ENCODE measurements at places on chromosomes 3 and 15.

DNA sequence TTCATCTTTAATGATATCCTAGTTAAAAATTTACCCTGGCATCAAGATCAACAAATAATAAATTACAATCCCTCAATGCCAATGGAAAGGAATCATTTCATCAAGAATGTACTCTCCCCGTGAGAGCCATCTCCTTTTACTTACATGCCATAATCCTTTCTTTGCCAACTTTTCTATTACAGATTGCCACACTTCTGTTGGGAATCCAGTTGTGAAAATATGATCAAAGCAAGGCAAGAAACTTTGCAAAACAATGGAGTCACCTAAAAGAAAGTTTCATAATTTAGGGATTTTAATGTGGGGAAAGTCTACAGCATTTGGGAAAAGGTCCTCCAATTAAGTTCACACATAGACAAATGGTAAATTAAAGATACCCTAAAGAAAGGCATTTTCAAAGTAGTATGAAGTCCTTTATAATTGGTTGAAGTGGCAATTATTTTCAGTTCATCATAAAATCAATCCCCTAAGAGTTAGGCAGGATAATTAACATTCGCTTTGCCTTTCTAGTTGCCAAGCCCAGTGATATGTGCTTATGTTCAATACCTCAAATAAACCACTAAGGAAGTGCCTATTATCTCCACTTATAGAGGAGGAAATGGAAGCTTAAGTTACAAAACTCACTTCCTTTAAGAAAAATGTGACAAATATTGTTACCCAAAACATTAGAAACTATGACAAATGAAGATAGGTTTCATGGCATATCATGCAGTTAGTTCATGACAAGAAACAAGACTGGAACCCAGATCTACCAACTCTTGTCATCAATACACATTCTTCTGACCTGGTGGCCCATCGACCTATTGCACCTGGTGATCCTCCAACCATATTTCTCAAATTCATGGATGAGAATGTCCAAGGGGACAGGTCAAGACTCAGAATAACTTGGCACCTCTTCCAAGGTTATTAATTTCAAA, 49.1 kb downstream of the TRANK1 start:
- DNase-seq = no peak

DNA sequence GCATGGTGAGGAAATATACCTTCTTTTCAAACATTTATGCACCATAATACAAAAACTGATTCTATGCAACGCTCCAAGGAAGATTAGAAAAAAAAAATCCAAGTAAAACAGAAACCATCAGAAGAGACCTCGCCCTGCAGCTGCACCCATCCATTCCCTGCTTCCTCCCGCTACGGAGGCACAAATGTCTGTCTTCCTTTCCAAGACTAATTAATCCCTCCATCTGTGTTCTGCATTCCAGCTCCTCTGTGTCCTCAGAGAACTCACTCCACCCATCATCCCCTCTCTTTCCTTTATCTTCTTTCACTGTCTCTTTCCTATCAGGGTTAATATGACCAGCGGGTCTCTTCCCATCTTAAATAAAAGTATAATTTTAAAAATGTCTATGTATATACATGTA, 196.1 kb downstream of the ADAMTSL3 start:
- DNase-seq = no peak

DNA sequence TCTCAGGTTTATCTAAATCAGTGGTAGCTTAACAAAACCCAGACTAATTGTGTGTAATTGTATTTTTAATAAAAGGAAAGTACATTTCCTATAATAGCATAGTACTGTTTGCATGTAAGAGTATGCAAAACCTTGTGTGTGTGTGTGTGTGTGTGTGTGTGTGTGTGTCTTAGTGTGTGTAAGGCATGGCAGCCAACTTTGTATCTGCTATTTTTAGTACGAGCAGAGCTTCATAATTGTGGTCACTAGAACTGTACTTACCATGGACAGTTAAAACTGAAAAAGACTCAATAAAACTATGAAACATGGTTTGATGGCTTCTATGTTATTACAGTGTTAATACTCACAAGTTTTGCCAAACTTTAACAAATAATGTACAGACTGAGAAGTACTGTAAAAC, 6.2 kb downstream of the P2RY1 start:
- no peak for DNase-seq

DNA sequence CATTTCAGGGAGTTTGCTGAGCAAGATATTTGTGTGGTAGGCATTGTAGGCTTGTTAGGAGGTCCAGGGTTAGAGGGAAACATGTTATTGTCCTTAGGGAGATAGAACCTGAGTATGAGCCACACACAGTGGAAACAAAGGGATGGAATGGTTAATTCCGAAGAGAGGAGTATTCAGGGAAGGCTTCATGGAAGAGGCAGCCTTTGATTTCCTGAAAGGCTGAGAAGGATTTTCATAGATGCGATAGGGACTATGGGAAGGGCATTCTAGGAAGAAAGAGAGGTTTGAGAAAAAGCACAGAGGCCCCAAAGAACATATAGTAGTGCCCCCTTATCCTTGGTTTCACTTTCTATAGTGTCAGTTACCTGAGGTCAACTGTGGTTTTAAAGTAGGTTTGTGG, 81.7 kb downstream of the RAB11A start:
- no peak for DNase-seq

DNA sequence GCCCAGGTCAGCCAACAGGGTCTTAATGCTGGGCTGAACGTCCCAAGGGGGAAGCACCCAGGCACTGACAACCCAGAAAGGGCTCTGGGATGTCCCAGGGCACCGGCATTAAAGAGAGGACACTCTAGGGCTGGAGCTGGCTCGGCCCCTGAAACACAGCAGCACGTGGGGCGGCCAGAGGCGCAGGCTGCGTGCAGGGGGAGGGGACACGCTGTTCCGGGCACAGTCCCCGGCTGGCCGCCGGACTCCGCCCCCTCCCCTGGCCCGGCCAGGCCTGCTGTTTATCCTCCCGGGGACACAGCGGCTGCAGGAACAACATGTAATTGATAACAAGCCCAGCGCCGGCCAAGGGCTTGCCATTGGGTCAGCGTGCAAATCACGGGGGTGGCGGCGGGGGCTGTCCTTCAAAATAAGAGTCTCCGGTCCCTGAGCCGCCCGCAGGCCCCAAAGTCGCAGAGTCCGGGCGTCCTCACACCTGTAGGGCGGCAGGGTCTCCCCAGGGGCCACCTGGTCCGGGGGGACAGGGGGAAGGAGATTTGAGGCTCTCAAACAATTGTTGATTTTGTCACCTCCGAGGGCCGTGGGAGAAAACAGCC, 1.3 kb downstream of the KLF15 start:
- peak; percentile 96 for DNase-seq

- DNase-seq = no peak
Observed at GRCh38 chr15:56675930-56676329, 57.4 kb downstream of the ZNF280D start.

DNA sequence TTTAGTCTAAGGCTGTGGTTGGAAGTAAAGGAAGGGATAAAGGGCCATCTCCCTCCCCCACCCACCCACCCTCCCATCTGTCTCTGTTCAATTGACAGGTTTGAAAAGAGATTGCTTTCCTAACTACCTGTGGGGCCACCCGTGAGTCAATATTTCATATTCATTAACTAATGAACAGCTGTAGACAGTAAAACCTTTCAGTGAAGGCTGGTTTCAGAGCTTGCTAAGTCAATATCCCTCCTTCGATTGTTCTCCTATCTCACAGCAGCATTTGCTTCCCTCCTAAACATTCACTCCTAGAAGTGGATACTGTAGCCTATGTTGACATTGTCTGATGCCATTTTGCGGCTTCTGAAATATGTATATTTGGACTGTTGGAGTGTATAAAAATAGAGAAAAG, 85.9 kb upstream of the SYNPR start:
- no peak for DNase-seq

- DNase-seq = no peak
Observed at GRCh38 chr3:192921793-192922192, 4.1 kb upstream of the MB21D2 start.

- no peak for DNase-seq
Observed at GRCh38 chr15:27028858-27029477, 58.0 kb downstream of the GABRG3 start.

- DNase-seq = peak; percentile 81
Observed at GRCh38 chr3:45583021-45583851, 11.3 kb upstream of the LIMD1 start.

DNA sequence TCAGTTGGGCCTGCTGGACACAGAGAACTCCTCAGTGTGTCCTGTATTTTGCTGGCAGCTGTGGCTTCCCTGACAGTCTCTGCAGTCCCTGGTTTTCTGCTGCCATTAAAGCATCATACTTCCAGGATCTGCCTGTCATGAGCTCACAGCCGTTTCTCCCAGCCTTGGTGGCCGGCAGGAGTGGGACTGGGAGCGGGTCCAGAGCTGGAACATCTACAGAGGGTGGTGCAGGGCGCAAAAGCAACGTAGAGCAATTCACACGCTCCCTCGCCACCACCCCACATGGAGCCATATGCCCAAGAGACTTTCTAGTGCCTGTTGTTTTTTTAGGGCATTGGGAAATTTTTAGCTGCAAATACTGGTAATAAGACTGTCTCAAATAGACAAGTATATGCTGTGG, 33.6 kb downstream of the ABTB1 start:
- DNase-seq = no peak

DNA sequence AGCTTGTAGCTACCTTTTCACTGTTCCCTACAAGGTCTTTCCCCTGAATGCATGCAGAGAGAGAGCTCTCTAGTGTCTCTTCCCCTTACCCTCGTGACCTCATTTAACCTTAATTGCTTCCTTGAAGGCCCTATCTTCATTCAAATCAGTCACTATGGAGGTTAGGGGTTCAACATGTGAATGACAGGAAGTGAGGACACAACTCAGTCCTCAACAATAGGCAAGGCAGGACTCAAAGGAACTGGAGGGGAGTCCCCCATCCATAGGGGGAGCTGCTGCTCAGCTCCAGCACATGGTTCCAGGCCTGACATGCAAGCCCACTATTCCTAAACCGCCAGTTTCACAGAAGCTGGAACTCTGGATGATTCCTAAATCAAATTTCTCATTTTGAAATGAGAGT, 33.8 kb upstream of the GYG1 start:
- DNase-seq = no peak

DNA sequence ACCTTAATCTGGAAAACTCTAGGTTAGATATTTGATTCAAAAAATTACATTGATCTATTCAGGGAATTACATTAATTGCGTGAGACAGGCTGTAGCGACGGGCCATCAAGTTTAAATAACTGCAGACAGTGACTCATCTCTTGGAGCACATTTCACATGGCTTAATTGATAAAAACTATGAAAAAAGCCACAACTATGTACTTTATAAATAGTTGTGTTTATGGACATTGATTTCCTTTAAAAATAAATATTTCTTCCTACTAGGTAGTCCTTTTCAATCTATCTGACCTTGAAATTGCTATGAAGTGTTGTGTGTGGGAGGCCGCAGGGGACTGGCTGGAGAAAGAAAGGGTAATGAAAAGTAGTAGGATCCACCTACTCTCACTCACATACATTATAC, 157.8 kb downstream of the IL1RAP start:
- no peak for DNase-seq

DNA sequence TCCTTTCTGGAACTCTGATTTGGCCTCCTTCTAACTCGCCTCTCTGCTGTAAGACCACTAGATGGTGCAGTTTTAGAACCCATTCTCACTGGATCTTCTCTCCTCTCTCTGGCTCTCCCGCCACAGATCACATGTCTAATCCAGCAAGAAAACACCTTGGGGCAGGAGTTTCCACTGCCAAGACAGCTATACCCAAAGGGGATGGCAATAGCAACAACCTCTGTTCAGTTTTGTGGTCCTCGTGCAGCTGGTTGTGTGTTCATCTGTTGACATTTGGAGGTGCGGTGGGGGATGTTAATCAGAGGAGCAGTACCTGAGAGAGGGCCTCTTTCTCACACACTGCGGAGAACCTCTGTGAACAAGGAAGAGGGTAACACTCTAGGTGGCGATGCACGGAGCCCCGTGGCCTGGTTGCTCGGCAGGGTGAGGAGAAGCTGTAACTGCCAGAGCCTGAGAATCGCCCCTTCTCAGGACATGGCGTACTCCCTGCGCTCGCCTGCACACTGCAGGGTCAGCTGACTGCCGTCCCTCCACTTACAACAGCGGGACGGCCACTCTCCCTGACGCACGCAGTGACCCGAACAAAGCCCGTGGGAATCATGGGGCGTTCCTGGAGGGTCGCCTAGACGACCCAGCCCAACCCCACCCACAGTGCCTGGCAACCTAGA, at the start of gene TEX55:
TSS of gene TEX55 (plus strand) at position 666 of the 668 bp plus-strand sequence. CDS start 25 bp downstream, outside the sequence.
- no peak for DNase-seq

- no peak for DNase-seq
Observed at GRCh38 chr3:140068494-140069017, 133.6 kb downstream of the CLSTN2 start.

DNA sequence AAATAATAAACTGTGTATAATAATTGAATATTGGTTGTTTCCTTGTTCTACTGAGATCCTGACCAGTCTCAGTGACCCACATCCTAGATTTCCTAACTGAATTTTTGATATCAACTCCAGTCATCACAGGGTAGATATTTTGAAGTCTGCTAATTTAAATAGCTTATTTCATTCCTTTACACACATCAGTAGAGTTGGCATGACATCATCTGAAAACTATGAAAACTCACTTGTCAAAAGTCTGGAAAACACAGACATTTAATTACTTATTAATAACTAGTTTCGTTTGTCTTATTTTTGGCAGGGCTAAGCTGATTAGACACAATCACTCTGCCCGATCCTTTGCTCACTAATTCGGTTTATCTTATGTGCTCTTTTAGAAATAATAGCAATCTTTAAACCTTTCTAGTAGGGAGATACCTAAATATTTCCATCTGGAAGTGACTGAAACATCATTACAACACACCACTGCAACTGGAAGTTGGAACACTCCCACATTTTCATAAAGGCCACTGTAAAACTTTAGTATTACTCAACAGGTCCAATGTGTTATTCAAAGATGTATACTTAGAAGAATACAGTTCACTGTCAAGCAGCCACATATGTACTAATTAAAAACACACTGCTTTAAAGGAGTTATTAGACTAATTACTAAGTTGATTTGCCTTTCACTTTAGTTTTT, 198.4 kb upstream of the ZNF717 start:
- no peak for DNase-seq

- DNase-seq = no peak
Observed at GRCh38 chr15:84992157-84992944, 10.7 kb downstream of the PDE8A start.

DNA sequence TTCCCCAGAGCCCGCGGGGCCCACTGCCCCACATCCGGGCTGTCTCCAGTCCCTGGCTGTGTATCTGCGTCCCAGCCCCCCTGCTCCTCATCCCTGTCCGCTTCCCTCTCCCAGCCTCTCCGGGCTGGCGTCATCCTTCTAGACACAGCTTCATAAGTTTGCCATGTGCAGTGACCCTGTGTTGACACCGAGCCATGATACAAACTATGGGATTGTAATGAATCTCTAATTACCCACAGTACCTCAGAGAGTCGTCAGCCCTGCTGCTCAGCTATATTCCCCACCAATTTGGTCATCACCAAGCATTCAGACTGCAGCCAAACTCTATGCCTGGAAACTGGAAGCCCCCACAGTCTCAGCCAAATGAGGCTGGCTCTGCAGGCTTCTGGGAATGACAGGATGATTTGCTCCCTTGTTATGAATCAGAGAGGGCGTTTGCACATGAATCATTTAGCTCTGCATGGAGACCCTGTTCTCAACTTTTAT, 466.1 kb upstream of the ATP11B start:
- DNase-seq = no peak
